SK-N-SH (cell line): ENCODE measurements at places on chromosomes 12 and 14.
A peak's percentile ranks its signal among the peaks of the same experiment; 100 is the strongest.

- no peak for DNase-seq
Measured at GRCh38 chr14:52434955-52435354, 117.3 kb downstream of the TXNDC16 start.

- no peak for DNase-seq
Measured at GRCh38 chr12:6361834-6362233, 13.5 kb downstream of the SCNN1A start.

GRCh38 chr12:114671443-114672411, 12.2 kb downstream of the TBX3 start:
- peak; percentile 81 for DNase-seq

- DNase-seq, result no peak
Measured at GRCh38 chr14:20614038-20614840, 23.1 kb upstream of the RNASE12 start.

GRCh38 chr12:127562816-127563215, 704.2 kb upstream of the TMEM132C start:
- no peak for DNase-seq

- no peak for DNase-seq
Measured at GRCh38 chr14:78519863-78520262, 349.7 kb downstream of the NRXN3 start.

DNA sequence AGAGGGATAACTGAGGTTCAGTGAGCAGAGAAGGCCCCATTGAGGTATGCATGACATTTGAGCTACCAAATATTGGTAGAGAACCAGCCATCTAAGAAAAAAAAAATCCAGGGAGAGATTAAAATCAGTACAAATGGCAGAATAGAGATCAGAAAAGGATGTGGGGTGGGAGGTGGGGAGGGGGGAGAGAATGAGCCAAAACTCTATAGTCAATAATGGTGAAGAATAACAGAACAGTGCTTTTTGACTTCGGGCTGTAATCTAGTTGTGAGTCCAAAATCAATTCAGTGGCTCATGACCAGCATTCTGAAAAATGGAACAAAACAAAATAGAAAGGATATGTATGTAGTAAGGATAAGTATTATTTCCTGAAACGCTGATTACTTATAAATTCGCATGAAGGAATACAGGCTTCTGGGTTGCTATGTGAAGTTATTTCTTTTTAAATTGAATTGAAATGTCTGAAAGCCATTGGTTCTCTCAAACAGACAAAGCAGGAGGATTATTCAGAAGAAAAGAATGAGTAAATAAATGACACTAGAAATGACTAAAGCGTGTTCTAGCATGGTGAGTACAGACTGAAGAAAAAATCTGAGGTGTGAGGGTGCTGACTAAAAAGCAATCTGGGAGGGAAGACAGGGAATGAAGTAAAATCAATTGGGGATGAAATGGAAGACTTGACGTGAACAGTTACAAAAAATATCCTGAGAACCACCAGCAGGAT, 72.4 kb downstream of the ATP2B1 start:
- no peak for DNase-seq

DNA sequence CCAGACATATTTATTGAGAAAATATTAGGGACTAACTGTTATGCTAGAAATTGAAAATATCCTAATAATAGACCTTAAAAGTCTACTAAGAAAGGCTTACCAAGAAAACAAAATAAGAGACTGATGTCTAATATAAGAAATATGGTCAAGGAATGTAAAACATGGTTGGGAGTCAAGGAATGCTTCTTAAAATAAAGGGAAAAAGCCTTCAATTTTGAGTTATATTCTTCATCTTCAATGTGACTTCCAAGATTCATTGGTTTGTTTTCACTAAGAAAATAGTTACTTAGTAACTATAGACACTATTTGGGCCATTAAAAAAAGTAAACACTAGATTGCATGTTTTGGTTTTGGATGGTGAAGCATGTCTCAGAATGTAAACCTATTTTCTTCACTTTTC, 88.1 kb upstream of the ETV6 start:
- DNase-seq, result no peak

GRCh38 chr14:51939226-51939625, 50.1 kb upstream of the RTRAF start:
- no peak for DNase-seq

DNA sequence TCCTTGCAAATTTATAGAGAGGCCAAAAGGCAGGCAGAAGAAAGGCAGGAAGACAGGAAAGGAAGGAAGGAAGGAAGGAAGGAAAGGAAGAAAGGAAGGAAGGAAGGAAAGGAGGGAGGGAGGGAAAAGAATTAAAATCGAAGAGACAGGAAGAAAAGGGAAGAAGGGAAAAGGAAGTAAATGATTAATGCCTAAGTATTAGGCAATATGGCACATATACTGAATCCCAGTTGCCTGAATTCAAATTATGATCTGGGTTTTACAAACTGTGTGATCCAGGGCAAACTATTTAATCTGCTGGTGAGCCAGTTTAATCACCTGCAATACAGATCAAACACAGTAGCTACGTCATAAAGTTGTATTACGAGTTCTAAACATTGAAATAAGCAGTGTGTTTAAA, 983.6 kb downstream of the FLRT2 start:
- no peak for DNase-seq

DNA sequence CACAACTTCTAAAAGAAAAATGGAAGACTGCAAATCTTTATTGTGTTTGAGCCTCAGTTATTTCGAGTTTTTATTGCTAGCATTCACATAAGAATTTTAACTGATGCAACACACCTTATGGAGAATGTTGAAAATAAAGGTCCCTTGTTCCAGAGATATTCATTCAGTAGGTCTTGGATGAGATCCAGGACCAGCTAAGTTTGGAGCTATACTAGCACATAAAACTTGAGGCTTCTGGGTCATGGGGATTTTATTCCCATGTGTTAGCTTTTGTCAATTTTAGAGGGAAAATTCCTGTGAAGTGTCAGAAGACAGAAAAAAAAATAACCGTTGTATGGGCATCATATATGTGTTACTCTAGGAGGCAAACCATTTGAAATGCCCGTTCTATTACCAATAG, 693.2 kb upstream of the MIS18BP1 start:
- no peak for DNase-seq

DNA sequence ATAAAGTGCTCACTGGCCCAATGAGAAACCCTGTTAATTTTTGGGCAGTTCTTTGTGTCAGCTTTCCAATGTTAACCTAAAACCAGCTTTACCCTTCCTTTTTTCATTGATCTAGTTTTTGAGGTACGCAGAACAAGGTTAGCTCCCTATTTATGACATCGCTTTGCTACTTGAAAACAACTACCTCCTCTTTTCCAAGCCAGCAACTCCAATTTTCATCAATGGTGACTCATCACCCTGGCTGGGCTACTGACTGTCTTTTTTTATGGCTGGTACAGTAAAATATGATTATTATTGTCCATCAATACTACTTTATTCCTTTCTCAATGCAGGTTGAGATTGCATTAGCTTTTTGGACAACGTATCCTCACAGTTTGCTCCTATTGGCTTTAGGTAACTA, 22.5 kb upstream of the AKAP6 start:
- DNase-seq, result no peak

DNA sequence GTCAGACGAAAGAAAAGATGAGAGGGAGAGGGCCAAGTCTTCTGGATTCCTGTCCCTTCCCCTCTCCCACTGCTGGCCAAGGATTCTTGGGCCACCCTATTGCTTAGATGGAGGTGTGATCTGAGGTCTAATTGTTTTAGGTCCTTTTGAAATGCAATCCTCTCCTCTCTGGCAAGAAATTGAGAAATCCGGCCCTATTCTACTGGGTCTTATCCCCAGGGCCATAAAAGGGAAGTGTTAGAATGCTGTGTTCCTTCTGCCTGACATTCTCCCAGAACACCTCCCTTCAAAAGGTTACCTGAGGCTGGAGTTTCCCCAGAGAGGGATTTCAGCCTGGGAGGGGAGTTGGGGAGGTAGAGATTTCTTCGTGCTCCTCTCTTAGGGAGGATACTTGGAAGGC, 4.4 kb downstream of the WNT5B start:
- no peak for DNase-seq

DNA sequence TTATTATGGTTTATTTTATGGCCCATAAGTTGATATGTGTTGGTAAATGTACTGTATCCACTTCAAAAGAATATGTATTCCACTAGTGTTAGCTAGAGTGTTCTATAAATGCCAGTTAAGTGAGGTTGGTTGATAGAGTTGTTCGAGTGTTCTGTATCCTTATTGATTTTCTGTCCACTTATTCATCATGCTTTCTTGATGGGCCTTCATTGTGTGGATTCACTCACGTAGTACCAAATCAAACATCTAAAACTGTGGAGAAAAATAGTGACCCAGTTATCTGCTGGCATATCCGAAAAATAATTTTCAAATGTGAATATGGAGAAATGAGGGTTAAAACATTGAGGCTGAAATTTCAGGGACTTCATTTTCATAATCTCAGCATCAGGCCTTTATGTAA, 230.4 kb downstream of the TRHDE start:
- DNase-seq, result no peak

DNA sequence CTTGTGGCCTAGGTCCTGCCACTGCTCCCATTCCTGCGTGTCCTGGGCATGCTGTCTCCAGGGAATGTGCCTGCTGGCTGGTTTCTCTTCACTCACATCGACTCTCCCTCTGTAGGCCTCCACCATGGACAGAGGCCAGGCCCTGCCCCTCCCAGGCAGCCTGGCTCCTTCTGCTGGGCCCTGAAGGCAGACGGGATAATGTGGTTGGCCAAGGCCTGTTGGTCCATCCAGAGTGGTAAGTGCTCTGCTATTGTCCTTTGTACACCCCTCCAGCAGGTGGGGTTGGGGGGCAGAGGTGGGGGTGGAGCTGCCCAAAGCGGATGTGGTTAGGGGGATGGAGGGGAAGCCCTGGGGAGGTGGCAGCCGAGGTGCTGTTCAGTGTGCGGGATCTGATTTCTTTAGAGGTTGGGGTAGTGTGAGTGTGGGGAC, 9.5 kb upstream of the NR4A1 start:
- no peak for DNase-seq

DNA sequence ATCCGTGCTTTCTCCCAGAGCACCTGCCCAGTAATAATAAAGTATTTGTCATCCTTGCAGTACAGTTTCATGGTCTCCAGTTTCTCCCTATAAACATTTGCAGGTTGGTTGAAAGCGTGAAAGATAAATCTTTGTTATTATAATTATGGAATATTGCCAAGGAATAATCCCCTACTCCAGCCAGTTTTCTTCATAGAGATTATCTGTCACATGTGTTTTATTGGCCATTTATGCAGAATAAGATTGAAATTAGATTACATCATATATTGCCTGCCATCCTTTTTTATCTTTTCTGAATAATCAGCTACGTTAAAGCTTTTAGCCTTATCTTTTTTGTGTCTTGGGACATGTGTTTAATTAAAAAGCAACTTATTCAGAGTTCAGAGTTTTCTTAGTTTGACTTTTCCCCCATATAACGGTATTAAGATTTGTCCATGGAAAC, 168.0 kb downstream of the KICS2 start:
- peak; percentile 7 for DNase-seq

GRCh38 chr14:22715186-22715812, 51.2 kb upstream of the OXA1L start:
- DNase-seq, result peak; percentile 8

DNA sequence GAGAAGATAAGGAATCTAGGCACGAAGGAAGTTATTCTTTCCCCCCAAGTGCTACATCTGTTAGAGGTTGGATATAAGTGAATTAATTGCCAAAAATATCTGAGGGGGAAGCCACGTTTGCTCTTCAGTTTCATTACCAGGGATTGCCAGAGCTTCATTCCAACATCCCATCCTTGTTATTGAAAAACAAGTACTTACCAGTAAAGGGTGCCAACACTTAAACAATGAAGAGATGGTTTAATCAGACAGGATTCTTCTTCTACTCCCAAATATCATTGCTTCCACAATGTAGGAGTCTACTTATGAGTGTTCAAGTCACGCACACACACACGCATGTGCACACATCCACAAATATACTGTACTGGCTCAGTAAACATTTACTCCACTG, 312.4 kb downstream of the RPAP3 start:
- DNase-seq, result no peak

GRCh38 chr14:81473456-81474147, 60.1 kb downstream of the SEL1L start:
- DNase-seq, result no peak

DNA sequence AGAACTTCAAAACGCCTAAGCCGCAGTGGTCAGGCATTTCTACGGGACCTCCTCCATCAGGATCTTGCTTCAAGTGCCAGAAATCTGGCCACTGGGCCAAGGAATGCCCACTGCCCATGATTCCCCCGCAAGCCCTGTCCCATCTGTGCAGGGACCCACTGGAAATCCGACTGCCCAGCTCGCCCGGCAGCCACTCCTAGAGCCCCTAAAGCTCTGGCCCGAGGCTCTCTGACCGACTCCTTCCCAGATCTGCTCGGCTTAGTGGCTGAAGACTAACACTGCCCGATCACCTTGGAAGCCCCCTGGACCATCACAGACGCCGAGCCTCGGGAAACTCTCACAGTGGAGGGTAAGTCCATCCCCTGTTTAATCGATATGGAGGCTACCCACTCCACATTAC, 1113.0 kb upstream of the TMEM132C start:
- DNase-seq, result no peak

DNA sequence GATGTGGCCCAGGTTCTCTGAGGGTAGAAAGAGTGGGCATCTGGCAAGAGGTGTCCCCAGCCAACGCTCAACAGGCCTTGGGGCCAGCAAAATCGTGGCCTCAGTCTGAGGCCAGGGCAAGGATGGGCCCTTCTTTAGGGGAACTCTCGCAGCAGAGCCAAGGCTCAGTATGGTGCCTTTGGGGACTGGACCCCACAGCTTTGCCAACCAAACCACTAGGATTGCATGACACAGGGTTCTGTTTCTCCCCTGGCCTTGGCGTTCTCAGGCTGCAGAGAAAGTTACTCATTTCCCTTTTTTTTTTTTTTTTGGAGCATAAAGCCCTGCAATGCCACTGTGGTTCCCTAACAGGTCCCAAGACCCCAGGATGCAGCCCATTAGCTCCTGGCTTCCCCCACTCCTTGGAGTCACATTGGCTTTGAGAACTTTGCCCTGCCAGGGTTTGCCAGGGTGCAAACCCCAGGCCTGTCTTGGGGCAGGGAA, 100.6 kb downstream of the LGMN start:
- DNase-seq, result no peak

GRCh38 chr12:52867642-52868041, 18.8 kb upstream of the KRT78 start:
- DNase-seq, result no peak

DNA sequence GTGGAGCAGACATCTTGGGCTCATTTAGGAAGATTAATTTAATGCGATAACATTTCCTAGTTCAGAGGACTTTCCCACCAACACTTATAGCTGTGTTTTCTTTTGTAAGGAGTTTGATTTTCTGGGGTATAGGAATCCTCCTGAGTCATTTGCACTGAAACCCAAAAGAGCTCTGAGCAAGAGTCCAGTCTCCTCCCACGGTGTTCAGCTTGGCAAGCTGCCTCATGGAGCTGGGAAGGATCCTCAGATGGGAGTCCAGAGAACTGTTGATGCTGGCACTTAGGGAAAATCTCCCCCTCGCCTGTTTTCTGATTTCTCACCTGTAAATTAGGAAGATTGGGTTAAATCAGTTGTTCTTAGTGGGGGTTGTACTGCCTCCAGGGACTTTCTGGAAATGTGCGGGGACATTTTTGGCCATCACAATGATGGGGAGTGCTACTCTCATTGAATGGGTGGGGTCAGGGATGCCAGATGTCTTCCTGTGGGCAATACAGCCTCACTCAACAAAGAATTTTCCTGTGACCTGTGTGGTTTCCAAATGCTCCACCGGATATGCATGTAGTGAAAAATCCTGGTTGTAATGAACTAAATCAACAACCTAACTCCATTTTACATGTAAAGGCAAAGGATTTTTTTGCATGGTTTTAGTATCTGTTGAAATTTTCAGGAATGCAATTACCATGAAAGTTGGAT, 150.6 kb downstream of the ADCK1 start:
- no peak for DNase-seq
